ENCODE measurements at places on chromosomes 3 and 15.
A peak's percentile ranks its signal among the peaks of the same experiment; 100 is the strongest.

DNA sequence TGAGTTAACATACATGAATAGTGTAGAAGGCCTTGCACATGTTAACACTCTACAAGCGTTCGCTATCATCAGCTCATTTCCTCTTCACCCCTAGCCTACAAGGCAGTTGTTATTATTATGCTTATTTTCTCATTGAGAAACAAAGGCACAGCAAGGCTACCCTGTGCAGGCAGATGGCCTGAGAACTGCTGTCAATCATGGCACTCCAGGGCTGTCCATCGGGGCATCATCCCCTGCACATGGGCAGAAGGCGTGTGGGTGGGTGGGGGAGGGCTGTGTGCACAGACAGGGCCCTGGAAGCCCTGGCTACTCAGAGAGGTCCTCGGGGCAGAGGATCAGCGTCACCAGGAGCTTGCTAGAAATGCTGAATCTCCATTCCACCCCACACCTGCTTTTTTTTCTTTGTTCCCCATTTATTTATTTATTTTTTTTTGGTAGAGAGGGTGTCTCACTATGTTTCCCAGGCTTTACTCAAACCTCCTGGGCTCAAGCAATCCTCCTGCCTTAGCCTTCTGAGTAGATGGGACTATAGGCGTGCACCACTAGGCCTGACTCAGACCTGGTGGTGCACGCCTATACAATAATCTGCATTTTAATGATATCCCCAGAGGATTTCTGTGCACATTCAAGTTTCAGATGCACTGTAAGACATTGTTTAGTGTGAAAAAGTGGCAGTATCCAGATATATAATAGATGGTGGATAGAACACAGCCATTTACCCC is 9.6 kb upstream of the ZXDC start:
- no peak for DNase-seq

- no peak for DNase-seq
These were observed 157.4 kb downstream of the SHOX2 start for GRCh38 chr3:157948605-157949383.

GRCh38 chr3:133575086-133575485 is 1.6 kb downstream of the CDV3 start:
- no peak for DNase-seq

GRCh38 chr3:126551121-126551838 is 7.5 kb downstream of the C3orf22 start:
- no peak for DNase-seq

- DNase-seq: no peak
These were observed 77.8 kb upstream of the LPP start for GRCh38 chr3:188076176-188076575.

- no peak for DNase-seq
These were observed 31.1 kb upstream of the INSYN1 start for GRCh38 chr15:73784291-73784690.

DNA sequence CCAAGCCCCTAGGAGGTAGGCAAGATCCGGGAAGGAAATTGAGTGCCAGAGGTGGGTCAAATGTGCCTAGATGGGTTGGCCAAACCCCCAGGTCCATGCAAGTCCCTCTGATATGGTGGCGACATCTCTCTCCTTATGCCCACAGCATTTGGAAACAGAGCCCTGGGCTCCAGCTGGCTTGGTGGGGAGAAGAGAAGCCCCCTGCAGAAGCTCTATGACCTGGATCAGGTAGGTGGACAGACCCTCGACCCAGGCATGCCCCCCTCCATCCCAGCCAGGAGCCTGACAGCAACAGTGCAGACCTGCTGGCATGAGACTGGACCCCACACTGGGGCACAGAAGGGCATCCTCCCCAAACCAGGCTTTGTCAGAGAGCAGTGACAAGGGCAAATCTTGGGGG is 12.2 kb downstream of the CHST13 start:
- no peak for DNase-seq

DNA sequence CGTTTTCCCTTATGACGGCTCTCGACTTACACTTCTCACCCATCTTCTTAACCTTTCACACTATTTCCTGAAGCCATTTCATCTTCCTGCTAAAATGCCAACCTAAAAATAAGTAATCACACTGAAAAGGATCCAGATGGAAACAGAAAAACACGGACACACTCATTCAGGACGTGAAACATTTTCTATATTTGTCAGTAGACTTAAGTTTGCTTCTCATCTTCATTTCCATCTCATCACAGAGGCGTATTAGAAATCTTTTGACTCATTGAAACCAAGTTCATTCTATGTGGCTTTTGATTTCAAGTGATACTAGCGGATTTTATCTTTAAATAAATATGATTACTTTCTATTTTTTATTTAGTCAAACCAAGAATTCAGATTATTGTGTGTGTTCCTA is 27.4 kb upstream of the DLG1 start:
- no peak for DNase-seq

- no peak for DNase-seq
These were observed 37.6 kb upstream of the RGMA start for GRCh38 chr15:93126599-93126998.

DNA sequence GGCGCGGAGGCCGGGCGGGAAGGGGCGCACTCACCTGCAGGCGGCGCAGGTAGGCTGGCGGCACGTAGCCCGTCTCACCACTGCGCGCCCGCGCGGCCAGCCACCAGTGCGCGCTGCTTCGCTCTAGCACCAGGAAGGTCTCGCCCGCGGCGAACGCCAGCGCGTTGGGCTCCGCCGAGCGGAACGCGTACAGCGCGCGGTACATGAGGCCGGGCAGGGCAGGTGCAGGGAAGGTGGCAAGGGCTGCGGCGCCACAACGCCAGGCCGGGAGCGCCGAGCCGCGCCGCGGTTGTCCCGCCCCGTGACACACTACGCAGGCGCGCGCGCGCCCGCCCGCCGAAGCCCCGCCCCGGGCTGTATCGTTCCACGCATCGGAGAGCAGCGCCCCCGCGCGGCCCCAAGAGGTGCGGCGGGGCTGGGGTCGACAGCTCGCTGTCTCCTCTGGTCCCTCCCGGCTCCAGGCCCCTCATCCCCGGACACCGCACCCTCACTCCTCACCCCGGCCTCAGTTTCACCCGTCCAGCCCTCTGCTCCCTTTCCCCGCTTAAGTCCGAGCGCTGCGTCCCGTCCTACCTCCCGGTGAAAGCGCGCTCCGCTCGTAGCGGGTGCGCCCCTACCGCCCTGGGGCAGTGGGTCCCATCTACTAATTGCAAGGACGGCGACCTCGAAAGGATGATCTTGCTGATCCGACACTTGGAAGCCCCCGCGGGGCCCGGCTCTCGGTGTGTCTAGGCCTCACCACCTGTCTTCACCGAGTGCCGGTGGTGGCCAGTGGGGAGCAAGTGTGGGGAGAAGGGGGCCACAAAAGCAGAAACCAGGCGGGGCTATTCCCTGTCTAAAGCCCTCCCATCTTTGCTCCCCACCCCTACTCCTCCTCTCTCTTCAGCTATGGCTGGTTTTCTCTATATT is at the start of gene NCKIPSD:
NCKIPSD (minus strand) TSS at position 313 of the 909 bp plus-strand sequence; CDS start at position 205, 108 bp downstream.
- DNase-seq: peak; percentile 79

GRCh38 chr3:8276506-8276905 is 225.1 kb upstream of the LMCD1 start:
- DNase-seq: no peak

DNA sequence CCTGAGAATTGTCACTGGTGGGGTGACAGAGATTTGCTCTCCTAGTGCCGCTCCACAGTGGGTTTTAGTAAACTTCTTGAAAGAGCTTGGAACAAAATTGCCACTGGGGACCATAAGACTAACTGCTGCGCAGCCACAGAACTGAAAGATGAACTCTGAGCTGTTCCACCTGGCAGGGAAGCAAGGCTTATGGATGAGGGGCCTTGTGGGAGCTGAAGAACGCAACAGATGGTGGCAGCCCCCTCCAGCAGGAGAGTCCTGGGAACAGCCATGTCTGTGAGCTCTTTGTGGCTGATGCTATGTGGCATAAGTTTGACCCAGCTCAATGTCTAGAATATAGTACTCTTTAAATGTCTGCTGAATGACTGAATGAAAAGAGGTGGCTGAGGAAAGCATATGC is 66.8 kb upstream of the C2CD4B start:
- DNase-seq: no peak

- no peak for DNase-seq
These were observed 76.8 kb downstream of the CPNE4 start for GRCh38 chr3:131957980-131958379.

- DNase-seq: peak; percentile 19
These were observed at the start of gene CFAP44 for GRCh38 chr3:113441051-113441770. CFAP44 (minus strand) TSS chr3:113441493; CDS start chr3:113433664, 7,829 bp downstream.

- no peak for DNase-seq
These were observed 84.8 kb downstream of the ARPP21 start for GRCh38 chr3:35724106-35724505.

DNA sequence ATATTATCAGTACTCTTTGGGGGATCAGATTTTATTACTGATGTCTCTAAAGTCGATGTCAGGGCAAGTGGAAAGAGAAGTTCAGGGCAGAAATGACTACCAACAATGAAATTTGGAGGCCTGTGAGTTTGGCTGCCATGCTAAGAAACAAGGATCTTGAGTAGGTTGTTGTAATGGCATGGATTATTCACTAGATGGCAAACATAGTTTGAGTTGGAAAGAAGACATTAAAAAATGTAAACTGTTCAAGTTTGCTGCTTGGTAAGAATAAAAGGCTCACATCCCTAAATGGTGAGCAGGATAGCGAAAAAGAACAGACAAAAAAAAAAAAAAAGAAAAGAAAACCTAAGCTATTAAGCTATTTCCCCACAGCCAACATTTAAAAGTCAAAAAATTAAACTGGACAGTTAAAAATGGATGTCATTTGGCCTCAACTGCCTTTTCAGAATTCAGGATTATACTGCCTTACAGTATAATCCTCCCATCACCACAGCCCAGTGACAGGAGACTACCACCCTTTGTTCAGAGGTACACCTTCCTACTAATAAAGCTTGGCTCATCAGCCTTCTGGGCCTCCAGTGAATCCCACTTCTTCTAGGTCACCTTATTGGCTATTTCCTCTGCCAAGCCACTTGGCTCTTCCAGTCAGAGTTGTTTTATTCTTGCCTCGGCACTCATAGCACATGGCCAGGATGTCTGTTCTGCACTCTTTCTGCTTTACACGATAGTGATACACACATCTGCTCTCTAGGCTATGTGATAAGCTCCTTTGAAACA is 163.7 kb downstream of the PLD1 start:
- no peak for DNase-seq

- DNase-seq: no peak
These were observed 1.7 kb upstream of the IFT57 start for GRCh38 chr3:108223928-108224327.

DNA sequence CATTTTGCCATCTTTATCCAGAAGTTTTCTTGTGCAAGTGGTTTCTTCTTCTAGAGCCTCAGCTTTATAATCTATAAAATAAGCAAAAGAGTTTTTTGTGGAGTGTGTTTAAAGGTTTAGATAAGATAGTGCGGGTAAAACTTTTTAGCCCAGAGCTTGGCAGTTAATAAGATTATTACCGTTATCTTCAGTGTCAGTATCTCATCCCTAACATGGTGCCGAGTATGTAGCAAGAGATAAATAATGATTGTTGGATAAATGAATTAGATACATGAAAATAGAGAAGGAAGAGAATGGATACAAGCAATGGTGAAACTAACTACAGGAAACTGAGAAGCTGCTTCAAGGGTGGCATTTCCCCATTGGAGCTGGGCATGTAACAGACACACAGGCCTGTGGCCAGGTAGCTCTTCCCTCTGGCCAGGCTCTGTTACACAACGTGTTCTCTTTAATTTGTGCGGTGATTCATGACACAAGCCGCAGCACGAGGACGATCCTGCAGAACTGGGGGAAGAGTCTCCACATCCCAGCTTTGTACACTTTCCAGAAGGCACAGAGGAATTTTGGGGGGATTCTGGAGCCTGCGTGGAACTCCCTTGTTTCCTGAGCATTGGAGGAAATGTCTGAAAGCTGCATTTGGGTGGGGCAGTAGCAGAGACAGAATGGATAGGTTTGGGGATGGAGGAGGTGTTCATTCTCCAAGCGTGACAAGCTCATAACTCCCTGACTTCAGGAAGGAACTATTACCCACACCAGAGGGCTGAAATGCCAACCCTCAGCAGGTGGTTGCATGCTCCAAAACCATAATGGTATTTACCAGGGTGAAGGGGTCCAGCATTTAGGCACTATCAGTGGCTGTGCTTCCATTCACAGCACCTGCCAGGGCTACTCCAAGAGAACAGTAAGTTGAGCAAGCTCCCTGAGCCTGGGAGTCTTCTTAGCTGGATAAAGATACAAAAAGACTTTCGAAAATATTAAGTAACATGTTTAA is 14.2 kb upstream of the ST6GAL1 start:
- no peak for DNase-seq

- DNase-seq: no peak
These were observed 113.2 kb upstream of the IQSEC1 start for GRCh38 chr3:13186435-13186815.

DNA sequence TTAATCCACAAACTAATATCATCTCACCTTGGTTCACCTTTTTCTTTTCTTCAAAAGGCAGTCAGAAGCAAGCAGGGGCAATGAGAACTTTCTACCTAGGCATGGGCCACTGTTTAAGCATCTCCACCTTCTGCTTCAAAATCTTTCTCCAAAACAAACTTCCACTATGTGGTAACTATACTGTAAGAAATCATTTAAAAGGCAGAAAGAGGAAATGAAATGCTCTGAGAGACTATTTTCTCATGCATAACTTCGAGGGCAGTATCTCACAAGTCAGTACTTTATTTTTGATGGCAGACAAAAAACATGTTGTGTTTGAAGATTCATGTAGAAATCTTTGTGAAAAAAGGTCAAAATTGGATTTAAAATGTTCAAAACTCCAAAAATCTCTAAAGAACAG is 419.7 kb downstream of the ZBTB20 start:
- DNase-seq: no peak

- no peak for DNase-seq
These were observed 14.4 kb upstream of the CSK start for GRCh38 chr15:74767167-74768098.

DNA sequence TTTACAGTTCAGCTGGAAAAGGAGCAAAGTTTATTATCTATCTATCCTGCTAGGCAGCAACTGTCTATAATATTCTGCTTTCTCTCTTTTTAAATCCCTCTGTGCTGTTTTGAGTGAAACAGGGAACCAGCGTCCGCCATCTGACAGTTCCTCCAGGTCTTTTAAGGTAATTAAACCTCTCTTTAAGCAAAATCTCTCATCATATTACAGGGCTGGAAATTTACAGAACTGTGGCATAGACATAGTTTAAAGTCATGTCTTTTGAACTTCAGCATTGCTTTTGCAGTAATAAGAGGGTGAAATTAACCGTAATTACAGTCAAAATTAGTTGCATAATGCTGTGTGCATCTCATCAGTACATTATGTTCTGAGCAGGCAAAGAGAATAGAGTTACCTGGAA is 263.4 kb upstream of the KCNMB2 start:
- DNase-seq: no peak

GRCh38 chr3:145519398-145520047 is 641.5 kb downstream of the PLOD2 start:
- no peak for DNase-seq

- DNase-seq: no peak
These were observed 120.6 kb downstream of the CD47 start for GRCh38 chr3:107969994-107970819.

- no peak for DNase-seq
These were observed 140.6 kb downstream of the RBPMS2 start for GRCh38 chr15:64634576-64635498.

GRCh38 chr15:70504299-70504951 is 258.9 kb downstream of the UACA start:
- no peak for DNase-seq

- no peak for DNase-seq
These were observed 559.9 kb upstream of the MCTP2 start for GRCh38 chr15:93671387-93671943.

- DNase-seq: no peak
These were observed 131.8 kb upstream of the C2CD4B start for GRCh38 chr15:62296756-62297507.
